ENCODE measurements at places on chromosomes 3 and 15. TPM values are rescaled to one million over a fixed set of nuclear protein-coding genes. Genes with fewer than 3 reads are reported as not detected.

GRCh38 chr15:52727815-52728214, 48.6 kb upstream of the ATOSA start:
- DNase-seq: no peak

GRCh38 chr3:182810574-182811268, 17.4 kb downstream of the ATP11B start:
- no peak for DNase-seq

GRCh38 chr3:178084938-178085816, 451.1 kb upstream of the KCNMB2 start:
- peak; percentile 82 for DNase-seq

DNA sequence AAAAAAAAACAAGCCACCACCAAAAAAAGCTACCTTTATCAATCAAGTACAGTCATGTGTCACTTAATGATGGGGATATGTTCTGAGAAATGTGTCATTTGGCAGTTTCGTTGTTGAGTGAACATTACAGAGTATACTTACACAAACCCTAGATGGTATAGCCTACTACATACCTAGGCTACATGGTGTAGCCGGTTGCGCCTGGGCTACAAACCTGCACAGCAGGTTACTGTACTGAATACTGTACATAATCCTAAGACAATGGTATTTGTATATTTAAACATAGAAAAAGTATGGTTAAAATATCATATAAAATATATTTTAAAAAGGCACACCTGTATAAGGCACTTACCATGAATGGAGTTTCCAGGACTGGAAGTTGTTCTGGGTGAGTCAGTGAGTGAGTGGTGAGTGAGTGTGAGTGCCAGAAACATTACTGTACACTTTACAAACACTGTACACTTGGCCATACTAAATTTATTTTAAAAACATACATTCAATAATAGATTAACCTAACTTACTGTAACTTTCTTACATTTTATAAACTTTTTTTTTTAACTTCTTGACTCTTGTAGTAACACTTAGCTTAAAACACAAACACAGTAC, 25.9 kb upstream of the JMJD7 start:
- no peak for DNase-seq

- DNase-seq: no peak
Measured at GRCh38 chr15:85642065-85642692, 152.5 kb downstream of the KLHL25 start.

GRCh38 chr3:158110658-158111018, 749 bp downstream of the RSRC1 start:
- DNase-seq: no peak

Gene GABRB3
- 2.4 TPM for total RNA-seq

All from left ventricle myocardium inferior (tissue), 1 donor.